Astrocyte of the cerebellum (primary cell): ENCODE measurements at places on chromosomes 3 and 15.

DNA sequence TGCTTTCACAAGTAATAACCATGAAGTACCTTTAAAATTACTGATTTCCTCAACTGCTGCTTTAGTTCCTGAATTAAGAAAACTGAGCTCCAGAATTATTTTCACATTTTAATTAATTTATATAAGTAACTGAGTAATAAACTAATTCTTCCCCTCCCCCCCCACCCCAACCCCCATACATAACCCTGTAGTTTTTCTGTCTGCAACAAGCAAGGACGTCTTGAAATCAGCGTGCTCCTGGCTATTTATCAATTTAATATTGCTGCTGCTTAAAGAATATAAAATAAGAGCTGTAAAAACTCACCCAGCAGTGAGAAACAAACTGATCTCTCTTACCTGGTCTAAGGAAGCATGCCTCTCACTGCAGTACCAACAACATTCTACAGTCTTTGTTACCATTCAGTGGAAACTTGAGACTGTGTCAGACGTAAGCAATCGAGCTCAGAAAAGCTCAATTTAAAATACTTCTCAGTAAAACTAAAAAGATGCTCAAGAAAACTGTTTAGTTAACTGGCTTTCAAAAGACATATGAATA is 121.0 kb downstream of the TFDP2 start:
- DNase-seq = peak; percentile 85

- DNase-seq = no peak
Observed at GRCh38 chr3:186181901-186182300, 73.0 kb upstream of the ETV5 start.

DNA sequence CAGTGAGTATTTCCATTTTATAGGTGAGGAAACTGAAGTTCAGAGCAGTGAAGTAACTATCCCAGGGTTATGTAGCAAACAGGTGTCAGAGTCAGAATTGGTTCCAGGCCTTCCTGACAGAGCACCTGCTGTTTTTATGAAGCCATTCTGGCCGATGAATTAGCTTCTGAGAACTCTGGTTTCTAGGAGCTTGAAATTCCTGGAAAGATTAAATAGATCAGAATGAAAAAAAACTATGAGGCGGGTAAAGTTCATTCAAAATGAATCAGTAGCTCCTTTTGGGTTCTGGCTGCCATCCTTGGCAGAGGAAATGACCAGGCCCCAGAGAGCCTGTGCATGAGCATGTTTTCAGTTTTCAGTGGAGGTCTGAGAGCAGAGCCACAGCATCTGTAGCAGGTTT is 59.3 kb upstream of the CFAP161 start:
- DNase-seq = no peak

- no peak for DNase-seq
Observed at GRCh38 chr15:84818261-84819131, 1.3 kb downstream of the ALPK3 start.

GRCh38 chr15:83998486-83998885 is 237.1 kb upstream of the GOLGA6L4 start:
- DNase-seq = no peak

DNA sequence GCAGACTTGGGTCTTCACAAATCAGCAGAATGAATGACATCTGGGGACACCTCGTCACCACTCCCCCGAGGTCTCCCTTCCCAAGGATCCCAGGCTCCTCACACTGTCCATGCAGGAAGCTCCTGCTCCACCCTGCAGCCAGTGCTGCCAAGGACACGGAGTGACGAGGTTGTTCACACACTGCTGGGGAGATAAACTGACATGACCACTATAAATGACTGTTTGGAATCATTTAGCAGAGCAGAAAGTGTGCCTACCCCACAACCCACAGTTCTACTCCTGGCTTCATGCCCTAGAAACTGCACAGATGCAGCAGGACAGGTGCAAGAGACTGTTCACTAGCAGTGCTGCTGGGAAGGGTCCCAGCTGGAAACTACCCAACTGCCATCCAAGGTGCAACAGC is 19.7 kb upstream of the PRSS50 start:
- no peak for DNase-seq

DNA sequence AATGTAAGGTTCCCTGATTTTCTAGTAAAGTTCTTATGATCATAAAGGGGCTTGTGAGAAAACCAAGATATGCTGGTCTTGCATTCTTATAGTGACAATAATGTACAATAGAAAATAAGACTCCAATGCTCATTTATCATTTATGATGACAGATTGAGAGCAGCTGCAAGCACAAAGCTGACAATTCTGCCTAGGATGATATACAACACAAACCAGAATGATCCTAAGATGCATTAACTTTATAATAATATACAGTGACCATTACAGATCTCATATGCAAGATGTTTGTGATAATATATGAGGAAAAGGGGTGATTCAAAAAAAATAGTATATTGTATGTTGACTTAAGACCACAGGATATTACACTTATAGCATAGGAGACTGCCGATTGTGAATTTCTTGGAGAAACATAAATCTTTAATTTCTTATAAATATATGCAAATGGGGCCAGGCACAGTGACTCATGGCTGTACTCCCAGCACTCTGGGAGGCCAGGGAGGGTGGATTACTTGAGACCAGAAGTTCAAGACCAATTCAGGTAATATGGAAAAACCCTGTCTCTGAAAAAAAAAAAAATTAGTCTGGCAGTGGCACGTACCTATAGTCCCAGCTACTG is 387.0 kb downstream of the ZBBX start:
- DNase-seq = no peak
